ENCODE measurements at places on chromosomes 5 and 9. TPM values are rescaled to one million over a fixed set of nuclear protein-coding genes. Genes with fewer than 3 reads are reported as not detected.

DNA sequence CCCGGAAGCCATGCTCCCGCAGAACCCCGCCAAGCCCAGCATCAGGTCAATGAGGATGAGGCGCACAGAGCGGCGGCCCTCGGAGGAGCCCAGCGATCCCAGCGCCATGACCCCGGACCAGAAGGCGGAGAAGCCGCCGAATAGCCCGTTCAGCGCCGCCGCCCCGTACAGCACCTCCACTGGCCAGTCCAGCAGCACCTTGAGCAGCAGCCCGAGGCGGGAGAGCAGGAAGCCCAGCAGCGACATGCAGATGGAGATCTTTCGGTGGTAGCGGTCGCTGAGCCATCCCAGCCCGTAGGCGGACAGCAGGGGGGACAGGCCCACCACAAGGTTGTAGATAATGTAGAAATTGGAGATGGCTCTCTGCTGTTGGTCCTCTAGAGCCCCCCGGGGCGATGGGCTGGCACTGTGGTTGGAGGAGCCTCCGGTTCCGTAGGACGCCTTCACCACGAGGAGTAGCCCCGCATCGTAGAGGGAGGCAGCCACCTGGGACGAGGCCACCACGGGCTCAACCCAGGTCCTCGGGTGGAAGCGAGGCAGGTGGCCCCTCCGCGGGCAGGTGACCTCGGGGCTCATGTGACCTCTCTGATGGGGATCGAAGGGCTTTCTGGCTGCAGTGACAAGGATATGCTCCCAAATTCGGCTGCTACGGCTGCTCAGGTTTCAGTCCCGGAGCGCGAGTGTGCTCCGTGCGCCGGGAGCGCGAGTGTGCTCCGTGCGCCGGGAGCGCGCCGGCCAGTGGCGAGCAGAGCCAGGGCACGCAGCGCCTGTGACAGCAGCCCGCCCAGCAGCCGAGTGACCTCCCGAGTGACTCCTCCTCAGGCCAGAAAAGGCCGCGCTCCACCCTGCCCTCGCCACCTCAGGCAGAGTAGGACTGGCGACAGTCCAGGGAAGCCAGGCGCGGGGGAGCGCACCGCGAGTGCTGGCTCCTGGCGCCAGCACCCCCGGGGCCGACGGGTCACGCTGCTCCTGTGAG, at the start of gene SLC46A2:
TSS of gene SLC46A2 (minus strand) at position 771 of the 976 bp plus-strand sequence. CDS start at position 576, 195 bp downstream.
- no peaks in the 10 kb centered on the region for H3K36me3 ChIP-seq
- peak within 1 kb of the TSS; percentile 61 for H3K4me3 ChIP-seq

PGM5 gene
- total RNA-seq, result 9.3 TPM

KCNIP1 gene
- 13.4 TPM for total RNA-seq

- peak overlapping the region; percentile 73 for H3K4me3 ChIP-seq
- H3K27ac ChIP-seq, result peak overlapping the region; percentile 83
- peaks cover 18% of the 10 kb centered on the region for H3K4me1 ChIP-seq
- H3K27me3 ChIP-seq, result no peaks in the 10 kb centered on the region
- H3K36me3 ChIP-seq, result no peaks in the 10 kb centered on the region
These were observed 703 bp downstream of the FAM120AOS start for GRCh38 chr9:93452710-93453046.
